ENCODE measurements at places on chromosomes 5 and 9.

GRCh38 chr5:305050-305449 is 16.5 kb upstream of the AHRR start:
- no peak for DNase-seq
- H3K27me3 ChIP-seq: no peaks in the 10 kb centered on the region
- peaks cover 23% of the 10 kb centered on the region for H3K4me1 ChIP-seq
- no peak overlapping the region for H3K4me3 ChIP-seq
- peaks cover 2% of the 10 kb centered on the region for H3K36me3 ChIP-seq

DNA sequence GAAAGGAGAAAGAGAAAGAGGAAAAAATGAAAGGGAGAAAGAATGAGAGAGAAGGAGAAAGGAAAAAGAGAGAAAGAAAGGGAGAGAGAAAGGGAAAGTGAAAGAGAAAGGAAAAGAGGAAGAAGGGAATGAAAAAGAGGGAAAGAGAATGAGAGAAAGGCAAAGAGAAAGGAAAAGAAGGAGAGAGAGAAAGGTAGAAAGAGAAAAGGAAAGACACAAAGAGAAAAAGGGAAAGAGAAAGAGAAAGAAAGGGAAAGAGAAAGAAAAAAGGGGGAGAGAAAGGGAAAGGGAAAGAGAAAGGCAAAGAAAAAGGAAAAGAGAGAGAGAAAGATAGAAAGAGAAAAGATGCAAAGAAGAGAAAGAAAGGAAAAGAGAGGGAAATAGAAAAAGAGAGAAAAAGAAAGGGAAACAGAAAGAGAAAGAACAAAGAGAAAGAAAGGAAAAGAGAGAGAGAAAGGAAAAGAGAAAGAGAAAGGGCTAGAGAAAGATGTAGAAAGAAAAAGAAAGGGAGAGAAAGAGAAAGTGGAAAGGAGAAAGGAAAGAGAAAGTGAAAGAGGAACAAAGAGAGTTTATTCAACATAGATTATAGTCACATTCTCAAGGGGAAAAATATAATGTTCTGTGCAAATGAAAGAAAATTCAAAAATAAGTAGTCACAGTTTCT is 165.2 kb downstream of the TMEM38B start:
- H3K4me1 ChIP-seq: peaks cover 6% of the 10 kb centered on the region
- peaks cover 1% of the 10 kb centered on the region for H3K27me3 ChIP-seq
- H3K36me3 ChIP-seq: no peaks in the 10 kb centered on the region
- no peak overlapping the region for H3K4me3 ChIP-seq

- H3K27ac ChIP-seq: no peak overlapping the region
- no peak for DNase-seq
- no peaks in the 10 kb centered on the region for H3K36me3 ChIP-seq
- no peaks in the 10 kb centered on the region for H3K27me3 ChIP-seq
- peaks cover 23% of the 10 kb centered on the region for H3K4me1 ChIP-seq
Measured at GRCh38 chr5:42875785-42876374, 64.2 kb upstream of the SELENOP start.

- peak overlapping the region; percentile 96 for H3K27ac ChIP-seq
- peaks cover 5% of the 10 kb centered on the region for H3K36me3 ChIP-seq
- H3K4me1 ChIP-seq: peaks cover 68% of the 10 kb centered on the region
- no peak for DNase-seq
- no peaks in the 10 kb centered on the region for H3K27me3 ChIP-seq
Measured at GRCh38 chr9:95055851-95056551, 261.5 kb downstream of the FANCC start.

DNA sequence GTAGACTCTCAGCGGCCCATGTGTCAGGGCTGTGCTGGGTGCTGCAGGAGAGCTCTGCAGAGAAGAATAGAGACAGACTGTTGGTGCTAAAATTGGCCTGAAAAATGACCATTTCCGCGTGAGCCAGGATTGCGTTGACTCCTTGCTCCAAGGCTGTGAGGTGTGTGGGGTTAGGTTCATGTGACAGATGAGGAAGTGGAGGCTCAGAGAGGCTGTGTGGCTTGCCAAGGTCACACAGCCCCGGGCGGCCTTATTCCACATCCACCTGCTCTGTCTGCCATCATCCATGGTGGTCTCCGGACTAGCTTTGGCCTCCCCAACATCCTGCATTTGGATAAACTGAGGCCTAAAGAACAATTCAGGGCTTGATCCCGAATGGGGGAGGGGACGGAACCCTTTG is 15.2 kb downstream of the NEK6 start:
- H3K27ac ChIP-seq: no peak overlapping the region
- peaks cover 2% of the 10 kb centered on the region for H3K4me1 ChIP-seq
- H3K27me3 ChIP-seq: no peaks in the 10 kb centered on the region
- H3K36me3 ChIP-seq: peaks cover 1% of the 10 kb centered on the region
- no peak for DNase-seq

DNA sequence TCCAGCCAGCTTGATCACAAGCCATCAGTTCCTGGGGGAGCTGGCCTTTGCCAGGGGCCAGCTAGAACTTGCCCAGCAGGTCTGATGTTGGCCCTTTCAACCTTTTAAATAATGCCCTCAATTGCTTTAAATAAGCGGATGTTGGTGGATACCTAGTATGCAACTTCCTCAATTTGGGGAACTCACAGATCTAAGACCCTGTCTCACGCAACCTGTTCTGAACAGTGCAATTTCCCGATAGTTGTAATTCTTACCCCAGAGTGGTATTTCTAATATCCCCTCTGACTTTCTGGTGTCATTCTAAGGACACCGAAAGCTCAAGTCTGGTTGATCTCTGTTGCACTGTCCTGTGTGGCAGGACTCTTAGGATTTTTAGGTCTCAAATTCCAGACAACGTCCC is 23.1 kb downstream of the GALNT12 start:
- H3K4me1 ChIP-seq: peaks cover 4% of the 10 kb centered on the region
- no peak overlapping the region for H3K4me3 ChIP-seq
- no peak overlapping the region for H3K27ac ChIP-seq
- H3K36me3 ChIP-seq: peaks cover 2% of the 10 kb centered on the region
- no peaks in the 10 kb centered on the region for H3K27me3 ChIP-seq
